A549 treated with Mapracorat at 1 μM for 4 hours (cell line): ENCODE measurements at places on chromosomes 7 and 10. TPM values are rescaled to one million over a fixed set of nuclear protein-coding genes. Genes with fewer than 3 reads are reported as not detected.

HTR5A gene
- not detected in 5 replicates for total RNA-seq

PHKG1 gene
- 0.19 to 0.58 TPM (median 0.26 TPM) in 5 replicates for total RNA-seq

GDF2 gene
- not detected in 5 replicates for total RNA-seq

FRMD4A gene
- total RNA-seq = 2.5 to 4.2 TPM (median 3.6 TPM) in 5 replicates
